ENCODE measurements at places on chromosomes 1 and 21. TPM values are rescaled to one million over a fixed set of nuclear protein-coding genes. Genes with fewer than 3 reads are reported as not detected.

Gene SPRR2B
- total RNA-seq = not detected

Gene FAM131C
- total RNA-seq = 2.7 TPM

- no peak for DNase-seq
Measured at GRCh38 chr1:42422737-42423136, 33.1 kb downstream of the ZMYND12 start.

DNA sequence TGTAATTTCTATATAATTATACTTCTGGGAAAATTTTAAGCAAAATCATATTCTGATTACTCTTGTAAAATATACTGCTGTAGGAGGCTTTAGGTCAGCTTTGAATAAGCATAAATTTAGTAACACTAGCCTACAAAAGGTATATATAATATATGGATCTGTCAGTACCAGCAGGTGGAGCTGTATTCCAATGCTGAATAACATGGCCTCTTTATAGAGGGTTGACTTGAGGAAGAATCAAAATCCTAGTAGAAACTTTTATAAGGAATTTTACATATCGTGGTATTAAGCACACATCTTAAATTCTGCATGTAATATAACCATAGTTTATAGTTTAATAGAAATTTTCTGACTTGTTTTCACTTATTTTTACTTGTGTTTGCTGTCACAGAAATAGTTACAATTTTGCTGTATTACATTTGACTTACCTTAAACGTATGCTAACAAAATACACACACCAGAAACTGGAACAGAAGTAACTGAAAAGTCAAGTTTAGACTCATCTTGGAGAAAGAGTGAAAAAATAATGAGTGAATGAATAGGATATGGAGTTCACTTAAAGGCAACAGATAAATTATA is 79.3 kb downstream of the HMCN1 start:
- no peak for DNase-seq

DNA sequence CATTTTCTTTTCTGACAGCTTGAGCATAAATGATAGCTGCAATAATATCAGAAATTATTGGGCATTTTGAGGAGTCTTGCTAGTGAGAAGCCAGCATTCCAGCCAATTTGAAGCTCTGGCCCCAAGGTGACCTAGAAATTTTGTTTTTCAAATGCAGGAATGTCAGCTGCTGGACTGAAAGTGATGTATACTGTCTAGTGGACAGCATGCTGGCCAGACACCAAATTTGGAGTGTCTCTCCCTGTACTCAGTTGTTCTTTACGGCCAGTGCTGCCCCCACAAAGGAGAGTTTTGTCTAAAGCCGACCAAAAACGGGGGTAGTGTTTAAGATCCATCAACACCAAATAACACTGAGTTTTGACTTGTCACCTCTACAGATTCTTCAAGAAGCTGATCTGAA is 5.2 kb downstream of the RGS7 start:
- no peak for DNase-seq

DNA sequence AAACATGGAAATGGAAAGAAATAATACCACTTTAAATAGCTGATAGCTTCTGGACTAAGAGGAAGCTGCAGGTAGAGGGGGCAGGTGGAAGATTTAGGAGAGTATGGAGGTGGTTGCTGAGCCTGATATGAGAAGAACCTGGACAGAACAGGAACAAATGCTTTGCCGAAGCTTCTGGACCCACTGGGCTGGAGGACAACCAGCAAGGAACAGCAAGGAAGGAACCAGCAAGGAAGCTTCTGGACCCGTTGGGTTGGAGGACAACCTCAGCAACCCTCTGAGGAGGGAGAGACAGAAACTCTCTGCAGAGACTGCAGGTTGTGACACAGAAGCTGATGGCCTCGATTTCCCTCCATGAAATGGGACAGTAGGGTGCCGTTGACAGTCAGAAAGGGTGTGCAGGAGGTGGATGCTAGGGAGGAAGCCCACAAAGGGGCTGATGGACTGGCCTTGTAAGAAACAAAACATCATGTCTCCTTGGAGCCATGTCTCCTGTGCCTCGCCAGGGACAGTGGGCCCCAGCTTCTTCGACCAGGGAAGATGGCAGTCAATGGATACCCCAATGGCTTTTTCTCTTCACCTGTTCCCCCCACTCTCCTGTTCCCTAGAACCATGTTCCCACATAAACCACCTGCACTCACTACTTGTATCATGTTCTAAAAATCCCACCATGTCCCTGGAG is 8.3 kb upstream of the WNT3A start:
- no peak for DNase-seq

Gene DNAH14
- 75.9 TPM for total RNA-seq

Gene S100A2
- 10.1 TPM for total RNA-seq
